Colonic mucosa (tissue), 4 donors: ENCODE measurements at places on chromosomes 7 and 10. TPM values are rescaled to one million over a fixed set of nuclear protein-coding genes. Genes with fewer than 3 reads are reported as not detected.

DNA sequence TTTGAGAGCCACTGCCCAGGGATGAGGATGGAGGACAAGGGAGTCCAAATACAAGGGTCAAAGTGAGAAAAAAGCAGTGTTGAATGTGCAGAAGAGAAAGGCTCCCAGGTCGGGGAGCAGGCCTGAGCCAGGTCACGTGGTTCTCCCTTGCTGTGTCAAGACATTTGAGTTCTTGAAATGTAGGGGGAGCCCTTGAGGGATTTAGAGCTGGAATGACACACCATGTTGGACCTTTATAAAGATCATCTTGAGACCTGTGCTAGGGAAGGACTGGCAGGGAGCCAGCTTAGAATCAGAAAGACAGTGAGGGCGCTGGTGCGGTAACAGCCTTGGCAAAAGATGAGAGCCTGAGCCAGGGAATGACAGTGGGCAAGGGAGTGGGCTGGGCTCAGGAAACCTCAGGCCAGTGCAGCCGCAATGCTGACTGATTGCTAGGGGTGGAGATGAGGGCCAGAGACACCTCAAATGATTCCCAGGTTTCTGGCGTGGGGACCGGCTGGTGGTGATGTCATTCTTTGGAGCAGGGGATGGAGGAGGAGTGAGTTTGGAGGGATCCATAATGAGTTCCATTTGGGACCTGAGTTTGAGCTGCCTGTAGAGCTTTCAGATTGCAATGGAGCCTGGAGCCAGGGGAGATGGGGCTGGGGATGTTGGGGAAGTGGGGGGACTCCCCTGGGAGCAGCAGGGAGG is 120.1 kb downstream of the PTPN20 start:
- no peak for DNase-seq

- no peak for DNase-seq
These were observed 52.1 kb upstream of the TMEM72 start for GRCh38 chr10:44858988-44859387.

DNA sequence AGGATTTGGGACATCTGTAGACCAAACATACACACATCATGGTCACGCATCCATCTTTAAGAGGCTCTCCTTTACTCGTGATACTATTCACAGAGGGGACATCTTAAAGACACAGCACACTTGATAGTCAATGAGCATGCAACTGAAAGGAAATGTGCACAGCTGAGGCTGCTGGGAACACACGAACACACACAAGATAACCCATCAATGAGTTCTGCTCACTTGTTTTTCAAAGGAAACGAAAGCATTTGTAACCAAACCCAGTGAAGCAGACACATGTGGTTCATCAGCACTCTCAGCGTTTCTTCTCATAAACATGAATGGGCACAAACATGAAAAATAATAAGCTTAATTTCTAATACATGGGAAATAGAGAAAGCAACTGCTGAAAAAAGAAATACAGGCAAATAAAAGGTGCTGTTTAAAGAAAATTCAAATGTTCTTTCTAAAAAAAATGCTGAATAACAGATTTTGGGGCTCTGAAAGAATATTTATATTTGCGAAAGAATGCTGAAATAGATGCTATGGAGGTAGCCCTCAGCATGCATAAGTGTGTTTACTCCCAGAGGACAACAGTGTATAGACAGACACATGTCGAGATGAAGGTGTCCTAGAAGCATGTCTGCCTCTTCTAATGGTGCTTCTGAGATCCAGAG is 59.7 kb upstream of the LAMB4 start:
- no peak for DNase-seq

- DNase-seq = no peak
These were observed 39.2 kb upstream of the MKRN1 start for GRCh38 chr7:140518370-140519006.

GRCh38 chr10:113585949-113586348 is 33.1 kb downstream of the HABP2 start:
- no peak for DNase-seq

- DNase-seq = no peak
These were observed 365.6 kb downstream of the WDR11 start for GRCh38 chr10:121216721-121217181.

DNA sequence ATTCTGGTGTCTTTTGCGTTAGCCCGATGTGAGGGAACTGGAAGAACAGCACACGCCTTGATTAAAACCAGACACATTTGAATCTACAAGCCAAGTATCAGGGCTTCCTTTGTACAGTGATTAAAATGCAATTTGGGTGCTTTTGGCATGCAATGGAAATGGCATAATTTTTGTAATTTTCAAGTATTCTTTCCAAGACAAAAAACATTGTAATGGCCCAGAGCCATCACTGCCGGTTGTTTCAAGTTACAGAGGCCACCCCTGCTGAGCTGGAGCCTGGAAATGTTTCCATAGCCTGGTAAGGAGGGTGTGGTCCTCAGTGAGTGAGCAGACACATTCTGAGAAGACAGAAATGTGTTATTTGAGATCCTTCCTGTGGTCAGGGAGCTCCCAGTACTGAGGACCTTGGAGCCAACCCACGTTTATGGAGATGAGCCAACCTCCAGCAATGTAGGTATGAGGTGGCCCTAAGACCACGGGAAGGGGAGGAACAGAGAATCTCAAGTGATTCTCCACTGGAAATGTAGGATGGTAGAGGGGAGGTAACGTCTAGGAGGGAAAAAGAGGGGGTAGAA is 20.9 kb downstream of the TEX36 start:
- DNase-seq = no peak

- no peak for DNase-seq
These were observed 12.5 kb downstream of the ASNS start for GRCh38 chr7:97859606-97860204.

GRCh38 chr7:74149603-74150002 is 24.6 kb upstream of the EIF4H start:
- no peak for DNase-seq

GRCh38 chr7:41779918-41780317 is 77.0 kb upstream of the INHBA start:
- DNase-seq = no peak

GRCh38 chr7:121604627-121605316 is 208.7 kb upstream of the FAM3C start:
- no peak for DNase-seq

DNA sequence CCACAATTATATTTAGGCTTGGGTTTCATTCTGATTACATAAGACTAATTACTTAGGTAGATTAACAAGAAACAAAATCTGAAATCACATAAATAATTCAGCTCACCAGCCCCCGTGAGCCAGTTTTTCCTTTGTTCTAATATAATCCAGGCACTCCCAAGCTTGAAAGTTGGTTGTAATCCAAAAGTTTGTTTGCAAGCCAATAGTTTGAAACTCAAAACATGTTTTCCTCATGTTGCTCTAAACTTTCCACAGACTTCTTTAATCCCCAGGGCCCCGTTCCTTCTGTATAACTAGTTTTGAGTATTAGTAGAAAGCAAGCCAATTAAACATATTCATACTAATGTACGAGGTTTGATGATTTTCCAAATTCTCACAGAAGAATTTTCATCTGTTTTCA is 56.1 kb downstream of the SP8 start:
- DNase-seq = no peak

DNA sequence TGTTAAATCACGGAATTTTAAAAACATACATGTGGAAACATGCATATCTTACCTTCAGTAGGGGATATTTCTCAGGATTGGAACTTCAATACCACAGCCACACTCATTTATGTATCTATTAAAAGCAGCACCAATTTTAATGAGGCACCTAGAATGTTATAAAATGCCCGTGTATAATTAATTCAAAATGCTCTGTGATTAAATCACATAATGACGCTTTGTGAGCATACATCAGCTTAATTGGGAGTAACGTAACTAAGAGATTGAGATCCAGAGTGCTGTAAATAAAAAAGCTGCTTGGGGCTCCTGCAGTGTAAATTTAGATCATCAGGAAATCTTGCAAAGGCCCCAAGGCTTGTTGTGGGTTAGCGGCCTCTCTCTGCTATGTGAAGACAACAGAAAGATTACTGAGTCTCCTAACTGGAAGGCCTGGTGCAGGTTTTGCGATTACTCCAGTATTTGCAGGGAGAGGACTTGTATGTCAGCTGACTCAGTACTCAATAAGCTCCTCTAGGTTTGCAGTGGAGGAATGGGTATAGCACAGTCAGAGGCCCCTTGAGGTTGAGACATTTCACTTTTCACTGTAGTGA is 195.5 kb upstream of the PHYHIPL start:
- no peak for DNase-seq

- no peak for DNase-seq
These were observed 93.7 kb downstream of the MDFIC start for GRCh38 chr7:115015619-115016018.

GRCh38 chr7:8809320-8809719 is 375.9 kb downstream of the NXPH1 start:
- DNase-seq = no peak

- DNase-seq = no peak
These were observed 127.6 kb upstream of the JCAD start for GRCh38 chr10:30187010-30187409.

DNA sequence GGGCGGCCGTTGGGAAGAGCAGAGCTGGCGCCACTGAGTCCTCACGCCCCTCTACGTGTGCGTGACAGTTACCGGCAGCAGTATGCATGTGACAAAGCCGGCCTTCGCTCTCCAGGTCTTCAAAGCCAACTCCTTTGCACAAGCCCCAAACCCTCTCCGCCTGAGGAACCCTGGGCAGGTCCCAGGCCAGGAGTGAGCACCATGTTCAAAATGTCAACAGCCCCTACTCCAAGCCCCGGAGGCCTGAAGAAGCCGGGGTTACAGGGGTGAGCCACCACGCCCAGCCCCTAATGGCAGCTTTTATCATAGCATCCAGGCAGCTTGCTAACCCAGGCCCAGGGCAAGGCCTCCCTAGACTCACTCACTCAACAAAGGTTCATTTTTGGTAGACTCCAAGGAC is 70.8 kb downstream of the OAT start:
- DNase-seq = no peak

GRCh38 chr10:130772676-130773075 is 538.8 kb downstream of the TCERG1L start:
- no peak for DNase-seq

- DNase-seq = no peak
These were observed 11.3 kb upstream of the SMO start for GRCh38 chr7:129176916-129177710.

DNA sequence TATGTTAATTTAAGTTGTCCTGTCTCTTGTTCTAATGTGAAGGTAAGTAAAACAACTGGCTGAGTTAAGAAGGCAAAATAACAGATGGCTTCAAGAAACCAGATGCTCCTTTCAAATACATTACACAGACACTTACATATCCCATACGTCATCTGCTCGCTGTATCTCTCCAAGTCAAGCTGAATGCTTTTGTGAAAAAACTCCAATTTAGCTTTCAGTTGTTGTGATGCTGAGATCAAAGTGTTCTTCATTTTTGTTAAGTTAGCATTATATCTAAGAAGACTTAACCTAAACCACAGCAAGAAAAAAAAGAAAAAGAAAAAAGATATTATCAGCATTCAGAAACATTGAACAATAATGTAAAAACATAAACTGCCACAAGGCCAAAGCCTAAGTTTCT is 18.5 kb upstream of the ERLIN1 start:
- no peak for DNase-seq

- peak; percentile 44 for DNase-seq
These were observed 51.6 kb downstream of the PRLHR start for GRCh38 chr10:118543714-118544400.

DNA sequence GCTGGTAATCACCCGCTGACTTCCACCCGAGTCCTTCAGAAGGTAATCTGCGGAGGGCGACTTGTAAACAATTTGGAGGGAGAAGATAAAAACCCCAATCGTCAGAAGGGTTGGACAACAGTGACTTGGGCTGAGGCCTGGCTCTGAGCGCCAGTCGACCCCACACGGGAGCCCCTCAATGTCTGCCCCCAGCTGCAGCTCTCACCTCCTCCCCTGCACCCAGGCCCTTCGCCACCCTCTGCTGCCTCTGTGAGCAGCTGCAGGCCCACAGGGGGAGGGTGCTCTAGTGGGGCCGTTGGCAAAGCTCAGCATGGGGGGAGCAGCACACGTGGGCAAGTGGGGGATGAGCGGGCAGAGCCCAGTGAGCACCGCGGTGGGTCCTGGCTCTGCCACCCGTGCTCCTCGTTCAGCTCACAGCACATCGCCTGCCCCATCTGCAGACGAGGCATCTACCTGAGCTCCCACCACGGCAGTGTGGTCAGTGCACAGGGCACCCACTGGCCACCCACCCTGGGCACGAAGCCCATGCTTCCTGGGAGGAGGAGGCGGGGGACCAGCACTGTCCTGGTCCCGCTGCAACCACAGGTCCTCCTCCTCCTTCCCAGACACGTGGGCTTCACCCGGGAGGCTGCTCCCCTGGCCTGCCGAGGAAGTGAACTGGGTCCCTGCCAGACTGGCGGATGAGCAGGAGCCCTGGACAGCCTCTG is 280.5 kb downstream of the ELFN1 start:
- no peak for DNase-seq

GRCh38 chr10:47206449-47207280 is 93.3 kb upstream of the GDF10 start:
- no peak for DNase-seq

- no peak for DNase-seq
These were observed 62.8 kb downstream of the BICC1 start for GRCh38 chr10:58575491-58575890.

- no peak for DNase-seq
These were observed 128.2 kb upstream of the CHST15 start for GRCh38 chr10:124221356-124222317.

- no peak for DNase-seq
These were observed 808.5 kb upstream of the ZWINT start for GRCh38 chr10:57169597-57169996.

DNA sequence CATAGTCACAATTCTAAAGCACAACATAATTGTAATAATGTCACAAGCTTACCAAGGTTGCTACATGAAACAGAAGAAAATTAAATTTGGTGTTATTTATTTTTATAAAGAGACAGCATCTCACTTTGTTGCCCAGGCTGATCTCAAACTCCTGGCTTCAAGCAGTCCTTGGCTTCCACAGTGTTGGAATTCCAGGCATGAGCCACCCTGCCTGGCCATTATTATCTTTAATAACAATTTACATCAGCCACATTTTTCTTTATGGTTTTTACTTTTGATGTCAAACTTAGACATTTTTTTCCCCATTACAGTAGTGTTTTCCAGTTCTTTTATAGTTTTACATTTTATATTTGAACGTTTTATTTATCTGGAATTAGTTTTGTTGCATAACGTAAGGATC is 46.7 kb downstream of the BMPR1A start:
- DNase-seq = no peak

MYO1G gene
- total RNA-seq = 3.6 TPM

HSPA14 gene
- total RNA-seq = 18.1 TPM

BEND7 gene
- 20.4 TPM for total RNA-seq

MMP21 gene
- not detected for total RNA-seq

WNT2 gene
- total RNA-seq = not detected

SDK1 gene
- total RNA-seq = 2.6 TPM

CYP3A5 gene
- 52.6 TPM for total RNA-seq

CHAT gene
- 0.16 TPM for total RNA-seq

DEPP1 gene
- 20.2 TPM for total RNA-seq

WEE2 gene
- not detected for total RNA-seq

FOXP2 gene
- 5.3 TPM for total RNA-seq

NPFFR1 gene
- total RNA-seq = 0.07 TPM

GLCCI1 gene
- 7.5 TPM for total RNA-seq

CPN1 gene
- not detected for total RNA-seq

EBF3 gene
- 0.12 TPM for total RNA-seq

USP54 gene
- total RNA-seq = 70.8 TPM
